Keratinocyte (primary cell): ENCODE measurements at places on chromosomes 4 and X. TPM values are rescaled to one million over a fixed set of nuclear protein-coding genes. Genes with fewer than 3 reads are reported as not detected.

Gene NXF2B
- not detected in 3 replicates for polyA plus RNA-seq

Gene HSD17B13
- not detected in 3 replicates for polyA plus RNA-seq

Gene MAML3
- polyA plus RNA-seq: 0.27 to 0.68 TPM (median 0.34 TPM) in 3 replicates

Gene CACNA1F
- 0.03 TPM in 1 of 3 replicates, not detected in the others for polyA plus RNA-seq

Gene CHRDL1
- not detected in 3 replicates for polyA plus RNA-seq

Gene SPANXN3
- polyA plus RNA-seq: not detected in 3 replicates

Gene TLR10
- polyA plus RNA-seq: 0.01 to 0.23 TPM (median 0.05 TPM) in 3 replicates

Gene RNF150
- polyA plus RNA-seq: 0.02 to 0.18 TPM (median 0.09 TPM) in 3 replicates
